ENCODE measurements at places on chromosomes 1 and 21. TPM values are rescaled to one million over a fixed set of nuclear protein-coding genes. Genes with fewer than 3 reads are reported as not detected.

Gene SLC6A17
- total RNA-seq: 0.35 TPM

DNA sequence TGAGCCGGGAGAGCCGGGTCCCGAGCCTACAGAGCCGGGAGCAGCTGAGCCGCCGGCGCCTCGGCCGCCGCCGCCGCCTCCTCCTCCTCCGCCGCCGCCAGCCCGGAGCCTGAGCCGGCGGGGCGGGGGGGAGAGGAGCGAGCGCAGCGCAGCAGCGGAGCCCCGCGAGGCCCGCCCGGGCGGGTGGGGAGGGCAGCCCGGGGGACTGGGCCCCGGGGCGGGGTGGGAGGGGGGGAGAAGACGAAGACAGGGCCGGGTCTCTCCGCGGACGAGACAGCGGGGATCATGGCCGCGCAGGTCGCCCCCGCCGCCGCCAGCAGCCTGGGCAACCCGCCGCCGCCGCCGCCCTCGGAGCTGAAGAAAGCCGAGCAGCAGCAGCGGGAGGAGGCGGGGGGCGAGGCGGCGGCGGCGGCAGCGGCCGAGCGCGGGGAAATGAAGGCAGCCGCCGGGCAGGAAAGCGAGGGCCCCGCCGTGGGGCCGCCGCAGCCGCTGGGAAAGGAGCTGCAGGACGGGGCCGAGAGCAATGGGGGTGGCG, 371 bp downstream of the ARID1A start:
- DNase-seq: no peak

GRCh38 chr1:65316233-65316632, 6.9 kb downstream of the DNAJC6 start:
- no peak for DNase-seq

- no peak for DNase-seq
These were observed 431.0 kb upstream of the BRINP3 start for GRCh38 chr1:190908691-190909090.

DNA sequence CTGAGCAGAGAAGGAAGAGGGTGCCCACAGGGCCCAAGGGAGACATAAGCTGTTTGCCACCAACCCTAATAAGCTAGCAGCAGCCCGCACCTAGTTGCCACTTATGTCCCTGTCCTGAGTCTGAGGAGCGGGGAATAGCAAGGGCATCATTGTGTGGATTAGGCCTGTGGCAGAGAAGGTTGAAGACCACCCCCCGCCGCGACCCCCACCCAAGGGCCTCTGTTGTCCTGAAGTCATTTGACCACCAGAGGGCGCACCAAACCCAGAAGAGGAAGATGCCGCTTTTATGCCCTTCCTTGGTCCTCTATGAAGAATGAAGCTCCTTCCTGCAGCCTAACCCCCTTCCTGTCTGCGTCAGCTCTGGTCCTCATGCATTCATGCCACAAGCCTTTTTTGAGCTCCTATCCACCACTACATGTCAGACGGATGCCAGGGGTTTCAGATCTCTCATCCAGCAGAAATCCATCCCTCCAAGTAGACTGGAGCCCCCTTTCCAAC, 16.6 kb downstream of the RHBG start:
- DNase-seq: peak; percentile 37

DNA sequence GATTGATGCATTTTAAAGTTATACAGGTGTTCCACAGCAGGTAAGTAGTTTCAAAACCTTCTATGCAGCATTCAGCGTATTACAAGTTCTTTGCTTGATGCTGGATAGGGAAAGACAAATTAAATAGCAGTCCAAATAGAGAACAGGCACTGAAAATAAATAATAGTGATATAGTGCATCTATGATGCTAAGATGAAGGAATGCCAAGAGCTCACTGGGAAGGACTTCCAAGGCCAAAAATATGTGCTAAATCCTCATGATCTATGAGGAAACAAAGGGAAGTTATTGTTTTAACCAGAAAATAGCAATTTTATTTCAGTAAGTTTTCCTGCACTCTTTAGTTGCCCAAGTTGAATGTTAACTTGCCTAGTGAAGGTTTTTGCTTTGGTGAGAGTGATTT, 127.8 kb upstream of the GREM2 start:
- no peak for DNase-seq
